ENCODE measurements at places on chromosomes 3 and 15. TPM values are rescaled to one million over a fixed set of nuclear protein-coding genes. Genes with fewer than 3 reads are reported as not detected.

Gene RLBP1
- total RNA-seq, result not detected

GRCh38 chr15:28923726-28924280, 38.0 kb downstream of the APBA2 start:
- no peaks in the 10 kb centered on the region for H3K36me3 ChIP-seq
- DNase-seq, result no peak
- no peak overlapping the region for H3K27ac ChIP-seq
- no peaks in the 10 kb centered on the region for H3K27me3 ChIP-seq

GRCh38 chr3:185823078-185824044, 1.5 kb downstream of the IGF2BP2 start:
- H3K27ac ChIP-seq, result peak overlapping the region; percentile 67
- peak overlapping the region; percentile 79 for H3K4me3 ChIP-seq
- no peaks in the 10 kb centered on the region for H3K27me3 ChIP-seq

GRCh38 chr15:39156166-39156565, 424.7 kb upstream of the THBS1 start:
- H3K4me1 ChIP-seq, result no peaks in the 10 kb centered on the region
- H3K36me3 ChIP-seq, result no peaks in the 10 kb centered on the region
- no peak overlapping the region for H3K4me3 ChIP-seq
- H3K27me3 ChIP-seq, result no peaks in the 10 kb centered on the region
- no peak for DNase-seq

DNA sequence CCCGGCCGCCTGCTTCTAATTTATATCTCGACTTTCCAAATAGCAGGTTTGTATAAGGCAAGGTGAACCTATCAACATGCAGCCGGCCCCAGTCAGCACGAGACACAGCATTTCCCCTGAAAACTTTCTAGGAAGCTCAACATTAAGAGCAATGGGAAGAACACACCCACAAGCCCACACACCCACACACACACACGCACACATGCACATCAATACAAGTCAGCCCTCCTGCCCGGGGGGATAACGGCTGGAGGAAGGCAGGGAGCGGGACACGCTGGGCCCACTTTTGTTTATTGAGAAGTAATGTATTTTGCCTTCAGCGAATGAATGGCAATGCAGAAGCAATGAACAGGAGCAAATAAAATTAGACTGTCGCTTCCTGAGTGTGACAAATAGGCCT, 83.5 kb downstream of the PCSK6 start:
- no peaks in the 10 kb centered on the region for H3K27me3 ChIP-seq
- peak; percentile 12 for DNase-seq
- no peak overlapping the region for H3K4me3 ChIP-seq
- H3K4me1 ChIP-seq, result no peaks in the 10 kb centered on the region
- H3K36me3 ChIP-seq, result no peaks in the 10 kb centered on the region

Gene MORC1
- total RNA-seq, result 0.06 TPM

Gene SYNPR
- total RNA-seq, result not detected

DNA sequence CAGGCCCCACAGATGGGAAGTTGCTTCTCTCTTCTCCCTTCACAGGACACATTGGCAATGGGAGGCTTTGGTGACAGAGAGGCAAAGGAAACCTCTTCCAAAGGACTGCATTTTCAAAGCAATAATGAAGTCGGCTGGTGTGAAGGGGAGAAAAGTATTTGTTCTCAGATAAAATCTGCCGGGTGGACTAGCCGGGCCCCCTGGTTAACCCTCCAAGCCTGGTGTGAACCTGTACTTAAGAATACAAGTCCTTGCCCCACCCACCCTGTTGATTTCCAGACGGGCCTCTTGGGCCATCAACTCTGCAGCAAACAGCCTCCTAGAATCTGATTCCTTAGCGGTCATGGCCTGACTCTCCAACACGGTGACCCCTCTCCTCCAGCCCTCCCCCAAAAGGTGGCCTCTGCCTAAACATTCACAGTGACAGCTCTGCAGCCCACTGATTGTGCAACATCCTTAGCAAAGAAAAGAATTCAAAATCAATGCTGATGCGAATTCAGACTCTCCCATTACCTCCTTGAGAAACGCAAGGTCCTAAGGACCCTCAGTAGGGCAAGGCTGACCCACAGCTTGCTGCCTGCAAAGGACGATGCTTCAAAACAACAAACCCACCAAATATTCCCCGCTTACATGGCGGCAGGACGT, 9.9 kb downstream of the TLE3 start:
- no peak for DNase-seq
- H3K27me3 ChIP-seq, result no peaks in the 10 kb centered on the region
- H3K4me3 ChIP-seq, result no peak overlapping the region
- H3K27ac ChIP-seq, result no peak overlapping the region

Gene IGDCC3
- total RNA-seq, result 0.22 TPM

- no peaks in the 10 kb centered on the region for H3K4me1 ChIP-seq
- no peaks in the 10 kb centered on the region for H3K27me3 ChIP-seq
- DNase-seq, result no peak
- H3K27ac ChIP-seq, result no peak overlapping the region
Observed at GRCh38 chr3:114739627-114740026, 407.5 kb downstream of the ZBTB20 start.

- H3K36me3 ChIP-seq, result no peaks in the 10 kb centered on the region
- no peak overlapping the region for H3K27ac ChIP-seq
- DNase-seq, result no peak
- no peak overlapping the region for H3K4me3 ChIP-seq
Observed at GRCh38 chr15:55349282-55349681, 30.3 kb downstream of the PIGB start.

Gene MRPL3
- 77.3 TPM for total RNA-seq

Gene SCG3
- total RNA-seq, result 0.13 TPM

Gene TGM5
- not detected for total RNA-seq

GRCh38 chr3:45595364-45596195, 1.0 kb downstream of the LIMD1 start:
- H3K4me1 ChIP-seq, result peaks cover 46% of the 10 kb centered on the region
- H3K4me3 ChIP-seq, result peak overlapping the region; percentile 78
- H3K27ac ChIP-seq, result no peak overlapping the region
- H3K27me3 ChIP-seq, result no peaks in the 10 kb centered on the region

GRCh38 chr3:7841451-7841850, 660.2 kb upstream of the LMCD1 start:
- no peaks in the 10 kb centered on the region for H3K27me3 ChIP-seq
- H3K27ac ChIP-seq, result no peak overlapping the region
- no peak overlapping the region for H3K4me3 ChIP-seq
- DNase-seq, result peak; percentile 61
- no peaks in the 10 kb centered on the region for H3K36me3 ChIP-seq

Gene NUDT16
- total RNA-seq, result 40.1 TPM

DNA sequence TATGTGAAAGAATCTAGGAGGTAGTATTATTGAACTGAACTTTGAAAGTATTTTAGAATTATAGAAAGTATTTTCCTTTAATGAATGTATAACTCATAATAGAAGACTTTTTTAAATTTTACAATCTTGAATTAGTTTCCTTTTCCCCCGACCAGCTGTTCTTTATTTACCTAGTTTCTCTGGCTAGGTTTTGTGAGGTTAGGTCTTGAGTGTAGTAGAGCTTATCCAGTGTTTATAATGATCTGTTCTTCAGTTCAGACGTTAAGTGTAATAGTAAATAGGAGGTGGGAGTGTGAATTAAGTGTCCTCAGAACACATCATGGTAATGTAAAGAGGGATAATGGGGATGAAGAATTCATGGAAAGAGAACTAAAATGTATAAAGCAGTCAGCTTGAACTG, 93.8 kb downstream of the MYRIP start:
- H3K36me3 ChIP-seq, result no peaks in the 10 kb centered on the region
- no peak for DNase-seq
- H3K4me3 ChIP-seq, result no peak overlapping the region
- H3K4me1 ChIP-seq, result peaks cover 9% of the 10 kb centered on the region

Gene C3orf70
- total RNA-seq, result 2.8 TPM

GRCh38 chr15:32802286-32802936, 84.6 kb downstream of the GREM1 start:
- H3K4me3 ChIP-seq, result no peak overlapping the region
- H3K27me3 ChIP-seq, result no peaks in the 10 kb centered on the region
- no peak overlapping the region for H3K27ac ChIP-seq
- no peaks in the 10 kb centered on the region for H3K4me1 ChIP-seq
- H3K36me3 ChIP-seq, result no peaks in the 10 kb centered on the region
- DNase-seq, result no peak

- peaks cover 14% of the 10 kb centered on the region for H3K4me1 ChIP-seq
- no peak for DNase-seq
- no peaks in the 10 kb centered on the region for H3K27me3 ChIP-seq
- H3K4me3 ChIP-seq, result no peak overlapping the region
- no peaks in the 10 kb centered on the region for H3K36me3 ChIP-seq
- H3K27ac ChIP-seq, result no peak overlapping the region
Observed at GRCh38 chr3:16907243-16907642, 22.5 kb downstream of the PLCL2 start.

Gene CAV3
- total RNA-seq, result not detected

DNA sequence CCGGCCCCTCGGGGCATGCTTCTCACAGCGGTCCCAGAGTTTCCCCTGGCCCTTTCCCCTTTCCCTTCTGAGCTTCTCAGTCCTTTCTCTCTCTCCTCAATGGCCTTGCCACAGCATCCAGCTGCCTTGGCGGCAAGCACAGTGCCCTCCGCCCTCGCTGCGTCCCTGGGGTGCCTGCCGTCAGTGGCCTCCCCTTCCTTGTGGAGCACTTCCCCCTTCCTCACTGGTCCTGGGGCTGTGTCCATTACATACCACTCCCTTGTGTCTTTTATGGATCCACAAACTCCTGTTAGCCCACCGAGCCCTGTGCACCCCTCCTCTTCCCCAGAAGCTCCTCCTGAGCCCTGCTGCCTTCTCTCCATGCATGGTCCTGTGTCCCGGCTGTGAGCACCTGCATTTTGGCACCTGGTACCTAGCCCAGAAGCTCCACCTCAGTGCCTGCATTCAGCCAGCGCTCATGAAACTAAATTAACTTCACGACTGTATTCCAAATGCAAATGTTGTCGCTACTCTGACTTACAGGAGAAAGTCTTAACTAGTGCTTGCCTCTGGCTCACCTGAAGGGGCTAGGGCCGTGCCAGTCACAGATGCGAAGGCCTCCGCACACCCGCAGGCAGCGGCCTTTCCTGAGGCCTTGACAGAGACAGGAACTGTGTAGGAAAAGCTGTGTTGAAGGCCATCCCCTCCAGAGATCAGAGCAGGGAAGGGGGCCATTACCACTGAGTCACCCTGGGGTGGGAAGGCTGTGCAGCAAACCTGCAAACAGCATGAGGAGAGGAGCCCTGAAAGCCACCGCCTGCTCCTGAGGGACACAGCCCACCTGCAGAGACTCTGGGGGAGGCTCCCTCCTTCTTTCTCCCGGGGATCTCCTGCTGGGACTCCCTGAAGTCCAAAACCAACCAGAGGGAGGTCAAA, 19.1 kb upstream of the KLF13 start:
- no peak overlapping the region for H3K4me3 ChIP-seq
- no peaks in the 10 kb centered on the region for H3K4me1 ChIP-seq
- H3K36me3 ChIP-seq, result no peaks in the 10 kb centered on the region
- no peak overlapping the region for H3K27ac ChIP-seq
- DNase-seq, result no peak
- no peaks in the 10 kb centered on the region for H3K27me3 ChIP-seq

GRCh38 chr3:195102609-195103467, 168.1 kb downstream of the XXYLT1 start:
- no peak overlapping the region for H3K4me3 ChIP-seq
- DNase-seq, result peak; percentile 62
- H3K27me3 ChIP-seq, result no peaks in the 10 kb centered on the region
- H3K4me1 ChIP-seq, result peaks cover 12% of the 10 kb centered on the region
- H3K27ac ChIP-seq, result peak overlapping the region; percentile 48

Gene TMC3
- total RNA-seq, result not detected

DNA sequence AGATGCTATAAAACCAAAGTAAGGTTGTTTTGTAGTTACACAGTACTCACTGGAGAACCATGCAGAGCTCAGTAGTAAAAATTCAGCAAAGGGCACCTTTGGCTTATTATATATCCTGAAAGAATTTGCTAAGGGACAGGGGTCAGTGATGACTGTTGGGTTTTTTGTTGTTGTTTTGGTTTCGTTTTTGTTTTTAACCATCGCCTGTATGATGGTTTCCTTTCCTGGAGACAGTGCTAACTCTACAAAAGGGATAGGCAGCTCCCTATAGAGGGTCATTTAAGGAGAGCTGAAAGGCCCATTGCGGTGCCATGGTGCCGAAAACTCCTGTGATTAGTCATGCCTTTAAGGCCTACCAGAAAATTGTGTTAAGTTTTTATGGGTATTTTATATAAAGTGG, 118.2 kb upstream of the GOLIM4 start:
- H3K36me3 ChIP-seq, result no peaks in the 10 kb centered on the region
- no peaks in the 10 kb centered on the region for H3K27me3 ChIP-seq
- no peak for DNase-seq
- no peak overlapping the region for H3K4me3 ChIP-seq
- no peak overlapping the region for H3K27ac ChIP-seq
- no peaks in the 10 kb centered on the region for H3K4me1 ChIP-seq

DNA sequence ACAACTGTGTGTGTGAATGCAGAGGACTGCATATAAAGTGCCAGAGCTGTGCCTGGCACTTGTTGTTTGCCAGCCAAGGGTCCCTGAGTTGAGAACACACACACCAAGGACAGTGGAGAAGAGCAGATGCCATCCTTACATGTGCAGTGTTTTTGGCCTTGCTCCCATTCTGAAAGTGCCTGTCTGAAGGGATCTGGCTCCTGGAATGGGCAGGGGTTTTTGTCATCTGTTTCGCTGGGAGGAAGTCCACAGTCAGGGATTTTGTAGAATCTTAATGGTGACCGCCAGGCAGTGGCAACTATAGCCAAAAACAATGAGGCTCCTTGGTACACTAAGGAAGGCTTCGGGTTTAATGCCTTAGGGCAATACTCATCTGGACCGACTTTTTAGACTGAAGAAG, 63.7 kb downstream of the DUT start:
- no peaks in the 10 kb centered on the region for H3K36me3 ChIP-seq
- H3K4me1 ChIP-seq, result no peaks in the 10 kb centered on the region
- no peak overlapping the region for H3K27ac ChIP-seq
- no peak for DNase-seq

GRCh38 chr3:61875976-61876671, 314.8 kb downstream of the PTPRG start:
- no peak overlapping the region for H3K4me3 ChIP-seq
- peaks cover 37% of the 10 kb centered on the region for H3K4me1 ChIP-seq
- H3K27ac ChIP-seq, result no peak overlapping the region
- no peak for DNase-seq

- H3K27ac ChIP-seq, result no peak overlapping the region
- no peak overlapping the region for H3K4me3 ChIP-seq
- DNase-seq, result no peak
- no peaks in the 10 kb centered on the region for H3K4me1 ChIP-seq
Observed at GRCh38 chr3:17076940-17077605, 192.3 kb downstream of the PLCL2 start.

GRCh38 chr3:71129611-71130431, 453.7 kb downstream of the FOXP1 start:
- DNase-seq, result no peak
- H3K4me1 ChIP-seq, result peaks cover 4% of the 10 kb centered on the region
- H3K27me3 ChIP-seq, result no peaks in the 10 kb centered on the region
- H3K27ac ChIP-seq, result peak overlapping the region; percentile 71
- H3K36me3 ChIP-seq, result no peaks in the 10 kb centered on the region

Gene AGBL1
- not detected for total RNA-seq
